SJCRH30 (cell line): ENCODE measurements at places on chromosomes 5 and 9.

DNA sequence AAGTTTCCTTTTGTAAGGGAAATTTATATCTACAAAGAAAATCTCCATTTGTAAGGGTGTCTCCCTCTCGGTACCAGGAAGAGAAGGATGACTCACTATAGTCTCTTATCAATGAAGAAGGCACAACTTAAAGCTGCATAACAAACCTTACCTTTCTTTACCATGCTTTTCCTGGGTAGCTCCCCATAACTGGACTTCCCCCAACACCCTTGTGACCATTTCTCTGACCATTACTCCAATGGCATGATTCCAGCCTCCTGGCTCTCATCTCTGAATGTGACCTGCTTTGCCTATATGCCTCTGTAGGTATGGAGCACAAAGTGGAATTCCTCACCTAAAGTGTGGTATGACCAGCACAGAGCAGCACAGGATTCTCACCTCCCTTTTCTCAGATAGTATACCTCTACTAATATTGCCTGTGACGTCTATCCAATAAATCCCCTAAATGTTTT, 62.8 kb downstream of the GNA14 start:
- DNase-seq = no peak

- DNase-seq = no peak
These were observed 17.0 kb upstream of the FIBCD1 start for GRCh38 chr9:130955947-130956621.

GRCh38 chr5:115857057-115857479, 15.3 kb downstream of the AP3S1 start:
- no peak for DNase-seq

- DNase-seq = no peak
These were observed 6.1 kb downstream of the DNAJB5 start for GRCh38 chr9:34995670-34996060.

DNA sequence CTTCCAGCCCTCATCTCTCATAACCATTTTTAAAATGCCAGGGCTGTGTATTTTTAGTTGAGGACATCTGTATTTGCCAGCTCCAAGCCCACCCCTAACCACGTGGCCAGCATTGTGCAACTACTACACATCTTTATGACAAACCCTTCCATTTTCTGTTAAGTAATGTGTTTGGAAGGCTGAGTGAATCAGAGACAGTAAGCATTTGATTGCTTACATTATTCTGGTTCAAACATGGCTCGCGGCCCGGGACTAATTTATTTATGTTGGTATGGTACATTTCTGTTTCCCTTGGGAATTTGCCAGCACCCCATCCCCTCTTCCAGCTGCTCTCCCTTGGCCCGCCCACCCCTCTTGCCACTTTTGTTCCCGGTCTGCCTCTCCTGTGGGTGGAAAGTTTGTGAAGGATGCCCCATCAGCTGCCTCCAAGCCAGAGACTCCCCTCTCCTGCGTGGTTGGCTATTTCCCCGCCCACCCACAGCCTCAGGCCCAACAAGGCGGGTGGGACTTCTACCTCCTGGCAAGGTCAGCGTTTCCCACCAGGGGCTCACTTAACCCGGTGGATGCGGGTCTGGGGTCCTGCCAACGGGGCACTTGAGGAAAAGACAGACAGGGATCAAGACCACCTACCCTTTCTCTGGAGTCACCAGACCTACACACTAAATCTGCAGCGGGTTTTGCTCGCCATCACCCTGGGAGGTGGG, 162.2 kb downstream of the HSD17B3 start:
- peak; percentile 98 for DNase-seq

DNA sequence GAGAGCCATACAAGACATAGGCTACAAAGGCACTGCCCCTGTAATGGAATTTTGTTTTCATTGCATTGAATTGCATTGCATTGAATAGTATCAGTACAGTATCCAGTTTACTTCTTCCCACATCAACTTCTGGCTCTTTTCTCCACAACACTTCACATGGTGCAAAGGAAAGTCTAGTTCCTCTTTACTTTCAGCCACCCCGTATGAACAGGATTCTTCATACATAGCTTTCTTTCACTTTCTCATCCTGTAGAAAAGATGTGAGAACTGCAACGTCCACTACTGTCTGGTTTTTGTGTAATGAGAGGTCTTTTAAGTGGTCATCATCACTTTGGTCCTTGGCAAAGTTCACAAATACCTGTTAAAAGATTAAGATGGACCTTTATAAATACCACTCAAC, 20.2 kb downstream of the NIPSNAP3B start:
- no peak for DNase-seq

- peak; percentile 38 for DNase-seq
These were observed 26.3 kb downstream of the NR3C1 start for GRCh38 chr5:143376911-143377813.

- DNase-seq = no peak
These were observed 3.5 kb downstream of the SHB start for GRCh38 chr9:38065369-38066075.

DNA sequence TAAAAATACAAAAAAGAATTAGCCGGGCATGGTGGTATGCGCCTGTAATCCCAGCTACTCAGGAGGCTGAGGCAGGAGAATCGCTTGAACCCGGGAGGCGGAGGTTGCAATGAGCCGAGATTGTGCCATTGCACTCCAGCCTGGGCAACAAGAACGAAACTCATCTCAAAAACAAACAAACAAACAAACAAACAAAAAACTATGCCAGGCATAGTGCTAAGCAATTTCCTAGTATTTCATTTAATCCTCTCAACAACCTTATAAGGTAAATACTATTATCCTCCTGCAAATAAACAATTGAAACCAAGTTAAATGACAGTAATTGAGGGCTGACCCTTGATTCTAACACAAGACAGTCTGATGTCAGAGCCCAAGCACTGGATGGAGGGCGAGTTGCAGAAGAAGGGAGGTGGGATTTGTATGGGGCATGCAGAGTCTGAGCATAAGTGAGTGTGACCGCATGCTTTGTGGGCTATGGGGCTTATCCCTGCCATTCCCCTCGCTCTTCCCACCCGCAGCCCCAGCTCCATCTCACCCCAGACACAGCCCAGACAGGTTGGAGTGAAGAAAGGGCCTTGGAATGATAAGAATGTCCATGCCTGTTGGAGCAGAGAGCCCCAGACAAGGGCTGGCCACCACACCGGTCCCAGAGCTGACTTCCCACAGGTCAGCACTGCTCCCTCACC, 24.3 kb upstream of the RPS14 start:
- peak; percentile 79 for DNase-seq

GRCh38 chr5:172450861-172451695, 3.2 kb downstream of the SH3PXD2B start:
- peak; percentile 46 for DNase-seq

GRCh38 chr5:81579262-81579924, 171.5 kb downstream of the SSBP2 start:
- peak; percentile 19 for DNase-seq
